ENCODE measurements at places on chromosomes 1 and 21. TPM values are rescaled to one million over a fixed set of nuclear protein-coding genes. Genes with fewer than 3 reads are reported as not detected.
A peak's percentile ranks its signal among the peaks of the same experiment; 100 is the strongest.

Gene DDR2
- total RNA-seq = 25.9 TPM

Gene PRRX1
- 52.3 TPM for total RNA-seq

Gene CD2
- total RNA-seq = 3.6 TPM

Gene CFHR5
- total RNA-seq = not detected

Gene RBM11
- not detected for total RNA-seq

Gene IL6R
- 26.6 TPM for total RNA-seq

Gene RALGPS2
- total RNA-seq = 11.7 TPM

Gene INSRR
- total RNA-seq = 0.18 TPM

Gene GBP3
- total RNA-seq = 9.1 TPM

Gene EXO1
- total RNA-seq = not detected

Gene MCOLN2
- 2.9 TPM for total RNA-seq

- no peak overlapping the region for H3K4me3 ChIP-seq
- H3K27ac ChIP-seq = no peak overlapping the region
- no peaks in the 10 kb centered on the region for H3K27me3 ChIP-seq
- DNase-seq = no peak
Observed at GRCh38 chr1:9759939-9760338, 63.8 kb downstream of the CLSTN1 start.

DNA sequence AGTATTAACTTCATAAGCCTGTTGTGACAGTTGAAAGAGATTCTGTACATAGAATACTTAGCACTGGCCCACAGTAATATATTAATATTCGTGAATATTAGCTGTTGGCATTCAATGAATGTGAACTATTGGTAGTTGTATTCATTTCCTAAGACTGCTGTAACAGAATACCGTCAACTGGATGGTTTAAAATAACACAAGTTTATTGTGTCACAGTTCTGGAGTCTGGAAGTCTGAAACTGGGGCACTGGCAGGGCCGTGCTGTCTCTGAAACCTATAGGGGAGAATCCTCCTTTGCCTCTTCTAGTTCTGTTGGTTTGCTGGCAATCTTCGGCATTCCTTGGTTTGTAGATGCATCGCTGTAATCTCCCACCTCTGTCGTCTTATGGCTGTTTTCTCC is 47.5 kb downstream of the OLFML3 start:
- no peak for DNase-seq
- no peaks in the 10 kb centered on the region for H3K27me3 ChIP-seq
- H3K4me3 ChIP-seq = no peak overlapping the region
- no peaks in the 10 kb centered on the region for H3K36me3 ChIP-seq

- DNase-seq = no peak
- H3K4me3 ChIP-seq = no peak overlapping the region
- H3K27ac ChIP-seq = no peak overlapping the region
- no peaks in the 10 kb centered on the region for H3K36me3 ChIP-seq
- H3K4me1 ChIP-seq = no peaks in the 10 kb centered on the region
- no peaks in the 10 kb centered on the region for H3K27me3 ChIP-seq
Observed at GRCh38 chr1:180551997-180552396, 6.8 kb upstream of the OVAAL start.

DNA sequence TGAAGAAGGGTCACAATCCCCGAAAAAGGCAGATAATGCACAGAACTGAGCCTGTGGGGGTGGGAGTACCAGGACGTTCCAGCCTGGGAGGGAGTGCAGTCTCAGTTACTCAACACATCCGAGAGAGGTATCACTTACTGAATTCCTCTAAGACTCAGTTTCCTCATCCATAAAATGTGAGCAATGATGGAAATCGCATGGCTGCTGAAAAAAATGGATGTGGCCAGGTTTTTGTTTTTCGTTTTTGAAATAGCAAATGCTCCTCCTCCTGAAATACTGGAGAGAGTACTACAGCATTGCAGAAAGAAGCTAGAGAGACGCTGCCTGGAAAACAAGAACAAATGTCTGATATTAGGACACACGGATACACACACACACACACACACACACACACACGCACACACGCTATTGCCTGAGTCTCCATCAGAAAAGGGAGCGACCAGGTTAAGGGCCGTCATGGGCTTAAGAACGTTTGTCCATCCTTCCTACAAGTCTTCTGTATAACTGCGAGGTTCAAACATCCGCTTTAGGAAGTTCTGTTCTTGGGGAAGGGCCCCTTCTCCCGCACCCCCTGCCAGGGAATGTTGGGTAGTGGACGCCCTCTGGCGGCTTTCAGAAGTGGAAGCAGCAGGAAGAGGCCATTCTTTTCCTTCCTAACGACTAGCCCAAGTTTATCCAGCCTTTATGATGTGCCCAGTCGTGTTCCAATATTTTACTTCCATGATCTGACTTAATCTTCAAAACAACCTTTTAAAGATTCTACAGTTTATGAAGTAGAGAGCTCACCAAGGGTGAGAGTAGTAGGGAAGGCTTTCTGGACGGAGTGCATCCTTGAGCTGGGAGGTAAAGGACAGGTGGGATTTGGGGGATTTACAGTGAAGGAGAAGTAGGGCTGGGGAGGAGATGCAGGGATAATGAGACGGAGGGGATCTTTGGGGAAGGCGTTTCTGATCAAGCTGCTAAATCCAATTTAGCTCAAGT is 699 bp upstream of the NES start:
- peak overlapping the region; percentile 95 for H3K27ac ChIP-seq
- H3K4me3 ChIP-seq = peak overlapping the region; percentile 60
- H3K4me1 ChIP-seq = peaks cover 13% of the 10 kb centered on the region
- peaks cover 21% of the 10 kb centered on the region for H3K36me3 ChIP-seq

DNA sequence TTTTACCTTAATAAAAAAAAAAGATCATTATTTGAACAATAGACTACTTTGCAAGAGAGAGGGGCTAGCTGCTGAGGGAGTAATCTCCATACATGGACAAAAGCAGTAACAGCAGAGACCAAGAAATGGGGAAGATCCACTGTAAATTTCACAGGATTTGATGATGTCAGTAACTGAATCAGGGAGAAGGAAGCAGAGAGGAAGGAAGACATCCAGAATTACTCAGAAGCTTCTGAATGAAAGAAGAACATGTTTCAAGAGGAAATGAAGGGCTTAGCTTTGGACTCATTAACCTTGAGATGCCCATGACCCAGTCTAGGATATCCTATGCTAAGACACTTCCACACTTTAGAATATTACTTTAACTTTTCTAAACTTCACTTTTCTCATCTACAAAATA is 60.4 kb downstream of the SLC44A5 start:
- no peak overlapping the region for H3K27ac ChIP-seq
- no peaks in the 10 kb centered on the region for H3K36me3 ChIP-seq
- no peak overlapping the region for H3K4me3 ChIP-seq
- H3K4me1 ChIP-seq = no peaks in the 10 kb centered on the region

- no peaks in the 10 kb centered on the region for H3K27me3 ChIP-seq
- H3K4me1 ChIP-seq = no peaks in the 10 kb centered on the region
- H3K4me3 ChIP-seq = no peak overlapping the region
Observed at GRCh38 chr1:99348397-99349132, 84.3 kb downstream of the PLPPR4 start.

DNA sequence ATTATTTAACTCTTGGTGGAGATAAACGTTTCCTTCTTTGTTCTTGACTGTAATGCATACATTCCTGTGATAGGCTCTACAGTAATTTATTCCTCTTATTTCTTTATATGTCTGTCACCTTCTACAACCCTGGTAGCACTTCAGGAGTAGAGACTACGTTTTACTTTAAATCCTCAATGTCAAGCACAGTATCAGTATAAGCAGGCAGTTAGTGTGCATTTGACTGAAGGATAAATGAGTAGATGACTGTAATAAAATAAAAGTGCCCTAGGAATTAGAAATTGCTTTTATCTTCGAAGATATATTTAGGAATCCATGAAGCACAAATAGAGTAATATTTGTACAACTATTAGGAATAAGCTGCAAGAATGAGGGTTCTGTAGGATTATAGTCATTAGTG is 599.6 kb upstream of the PRMT6 start:
- no peak overlapping the region for H3K4me3 ChIP-seq
- H3K27ac ChIP-seq = no peak overlapping the region
- DNase-seq = no peak
- H3K4me1 ChIP-seq = no peaks in the 10 kb centered on the region
- H3K36me3 ChIP-seq = no peaks in the 10 kb centered on the region
- no peaks in the 10 kb centered on the region for H3K27me3 ChIP-seq

- H3K27me3 ChIP-seq = no peaks in the 10 kb centered on the region
- H3K27ac ChIP-seq = no peak overlapping the region
- DNase-seq = no peak
- no peak overlapping the region for H3K4me3 ChIP-seq
- peaks cover 40% of the 10 kb centered on the region for H3K4me1 ChIP-seq
- no peaks in the 10 kb centered on the region for H3K36me3 ChIP-seq
Observed at GRCh38 chr1:181140398-181140797, 51.9 kb downstream of the IER5 start.

DNA sequence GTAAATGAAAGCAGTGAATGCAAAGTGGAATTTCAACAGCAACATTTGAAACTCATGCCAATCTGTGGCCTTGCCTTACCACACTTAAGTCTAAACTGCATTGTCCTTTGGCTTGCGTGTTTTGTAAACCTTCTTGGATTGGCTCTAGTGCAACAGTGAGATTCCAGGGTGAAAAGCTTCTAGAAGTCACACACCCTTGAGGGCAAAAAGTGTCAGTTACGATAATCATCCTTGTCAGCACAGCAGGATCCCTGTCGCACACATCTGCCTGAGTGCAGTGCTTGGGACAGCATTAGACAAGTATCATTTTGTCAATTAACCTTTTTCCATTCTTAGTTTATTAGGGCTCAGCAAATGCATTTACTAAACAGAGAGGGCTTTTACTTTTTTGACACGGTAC is 243.4 kb upstream of the PTBP2 start:
- H3K27ac ChIP-seq = no peak overlapping the region
- DNase-seq = no peak
- no peaks in the 10 kb centered on the region for H3K4me1 ChIP-seq
- H3K27me3 ChIP-seq = no peaks in the 10 kb centered on the region

DNA sequence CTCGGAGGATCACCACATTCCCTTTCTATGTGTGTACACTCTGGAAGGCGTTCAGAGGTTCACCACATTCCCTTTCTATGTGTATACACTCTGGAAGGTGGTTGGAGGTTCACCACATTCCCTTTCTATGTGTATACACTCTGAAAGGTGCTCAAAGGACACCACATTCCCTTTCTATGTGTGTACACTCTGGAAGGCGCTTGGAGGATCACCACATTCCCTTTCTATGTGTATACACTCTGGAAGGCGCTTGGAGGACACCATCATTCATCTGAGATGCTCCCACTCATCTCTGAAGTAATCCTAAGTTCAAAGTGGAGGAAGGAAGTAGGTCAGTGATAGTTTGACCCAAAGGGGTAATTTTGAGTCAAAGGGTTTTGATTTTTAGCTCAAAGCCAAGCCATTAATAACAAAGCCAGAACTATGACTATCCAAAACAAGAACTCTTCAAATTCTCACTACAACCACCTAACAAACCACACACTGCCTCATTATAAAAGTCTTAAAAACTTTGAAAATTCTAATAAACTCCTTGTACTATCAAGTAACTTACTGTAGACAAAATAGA is 32.9 kb downstream of the NRIP1 start:
- no peaks in the 10 kb centered on the region for H3K27me3 ChIP-seq
- H3K27ac ChIP-seq = no peak overlapping the region
- no peak overlapping the region for H3K4me3 ChIP-seq
- peaks cover 14% of the 10 kb centered on the region for H3K4me1 ChIP-seq
- DNase-seq = no peak

GRCh38 chr1:94731891-94732290 is 88.3 kb upstream of the SLC44A3 start:
- H3K4me3 ChIP-seq = no peak overlapping the region
- H3K4me1 ChIP-seq = peaks cover 4% of the 10 kb centered on the region
- no peak overlapping the region for H3K27ac ChIP-seq
- no peaks in the 10 kb centered on the region for H3K27me3 ChIP-seq

DNA sequence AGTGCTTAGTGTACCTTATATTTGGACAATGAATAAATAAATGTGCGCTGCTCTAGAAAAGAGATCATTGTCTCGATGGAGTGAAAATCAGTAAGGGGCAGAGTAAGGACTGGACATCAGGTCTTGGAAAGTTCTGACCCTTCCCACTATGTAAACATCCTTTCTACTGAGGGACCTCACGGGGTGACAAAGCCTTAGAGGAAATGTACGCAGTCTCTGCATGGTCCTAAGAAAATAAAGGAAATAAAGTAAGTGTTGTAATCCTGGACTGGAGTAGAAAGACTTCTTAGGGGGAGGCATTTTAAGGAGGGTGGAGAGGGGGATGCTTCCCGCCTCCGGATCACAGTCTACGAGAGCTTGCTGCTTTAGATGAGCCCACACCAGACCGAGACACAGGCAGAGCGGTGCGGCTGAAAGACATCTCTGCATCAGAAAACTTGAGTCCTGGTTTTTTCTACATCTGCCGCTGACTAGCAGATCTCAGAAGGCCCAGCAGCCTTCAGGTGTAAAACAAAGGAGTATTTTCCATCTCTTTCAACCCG is 22.3 kb upstream of the GPR137B start:
- H3K27ac ChIP-seq = no peak overlapping the region
- H3K27me3 ChIP-seq = no peaks in the 10 kb centered on the region
- no peaks in the 10 kb centered on the region for H3K4me1 ChIP-seq

- H3K4me1 ChIP-seq = no peaks in the 10 kb centered on the region
- H3K27ac ChIP-seq = no peak overlapping the region
- H3K4me3 ChIP-seq = no peak overlapping the region
- DNase-seq = no peak
- no peaks in the 10 kb centered on the region for H3K27me3 ChIP-seq
Observed at GRCh38 chr1:218274511-218274910, 10.6 kb upstream of the RRP15 start.

- DNase-seq = no peak
- no peaks in the 10 kb centered on the region for H3K36me3 ChIP-seq
- no peak overlapping the region for H3K4me3 ChIP-seq
- H3K27ac ChIP-seq = no peak overlapping the region
Observed at GRCh38 chr1:72357411-72357810, 75.1 kb upstream of the NEGR1 start.

GRCh38 chr21:46007492-46007868 is 25.9 kb downstream of the COL6A1 start:
- H3K27ac ChIP-seq = no peak overlapping the region
- no peaks in the 10 kb centered on the region for H3K27me3 ChIP-seq
- no peaks in the 10 kb centered on the region for H3K4me1 ChIP-seq
- H3K36me3 ChIP-seq = peaks cover 20% of the 10 kb centered on the region
- no peak overlapping the region for H3K4me3 ChIP-seq

GRCh38 chr1:173329726-173330125 is 122.6 kb upstream of the TNFSF4 start:
- no peaks in the 10 kb centered on the region for H3K27me3 ChIP-seq
- H3K36me3 ChIP-seq = no peaks in the 10 kb centered on the region
- H3K4me3 ChIP-seq = no peak overlapping the region
- H3K27ac ChIP-seq = no peak overlapping the region
- peaks cover 14% of the 10 kb centered on the region for H3K4me1 ChIP-seq

GRCh38 chr21:18951271-18952038 is 547.9 kb upstream of the TMPRSS15 start:
- DNase-seq = no peak
- H3K4me3 ChIP-seq = no peak overlapping the region
- no peak overlapping the region for H3K27ac ChIP-seq
- no peaks in the 10 kb centered on the region for H3K27me3 ChIP-seq
- H3K36me3 ChIP-seq = no peaks in the 10 kb centered on the region
- H3K4me1 ChIP-seq = no peaks in the 10 kb centered on the region

GRCh38 chr1:111967067-111967690 is 22.3 kb downstream of the KCND3 start:
- peak; percentile 59 for DNase-seq
- H3K4me3 ChIP-seq = no peak overlapping the region
- no peak overlapping the region for H3K27ac ChIP-seq
- no peaks in the 10 kb centered on the region for H3K36me3 ChIP-seq
- H3K4me1 ChIP-seq = no peaks in the 10 kb centered on the region

GRCh38 chr1:5709461-5709975 is 282.7 kb downstream of the NPHP4 start:
- no peak overlapping the region for H3K4me3 ChIP-seq
- H3K4me1 ChIP-seq = no peaks in the 10 kb centered on the region
- no peak for DNase-seq
- H3K27ac ChIP-seq = no peak overlapping the region
- no peaks in the 10 kb centered on the region for H3K27me3 ChIP-seq
- no peaks in the 10 kb centered on the region for H3K36me3 ChIP-seq

All from heart left ventricle (tissue), 16 donors.